ENCODE measurements at places on chromosomes 3 and 15. TPM values are rescaled to one million over a fixed set of nuclear protein-coding genes. Genes with fewer than 3 reads are reported as not detected.

GRCh38 chr3:56862352-56863062 lies 60.8 kb upstream of the ARHGEF3 start:
- DNase-seq: peak; percentile 21

Gene C3orf18
- total RNA-seq: 14.0 TPM

DNA sequence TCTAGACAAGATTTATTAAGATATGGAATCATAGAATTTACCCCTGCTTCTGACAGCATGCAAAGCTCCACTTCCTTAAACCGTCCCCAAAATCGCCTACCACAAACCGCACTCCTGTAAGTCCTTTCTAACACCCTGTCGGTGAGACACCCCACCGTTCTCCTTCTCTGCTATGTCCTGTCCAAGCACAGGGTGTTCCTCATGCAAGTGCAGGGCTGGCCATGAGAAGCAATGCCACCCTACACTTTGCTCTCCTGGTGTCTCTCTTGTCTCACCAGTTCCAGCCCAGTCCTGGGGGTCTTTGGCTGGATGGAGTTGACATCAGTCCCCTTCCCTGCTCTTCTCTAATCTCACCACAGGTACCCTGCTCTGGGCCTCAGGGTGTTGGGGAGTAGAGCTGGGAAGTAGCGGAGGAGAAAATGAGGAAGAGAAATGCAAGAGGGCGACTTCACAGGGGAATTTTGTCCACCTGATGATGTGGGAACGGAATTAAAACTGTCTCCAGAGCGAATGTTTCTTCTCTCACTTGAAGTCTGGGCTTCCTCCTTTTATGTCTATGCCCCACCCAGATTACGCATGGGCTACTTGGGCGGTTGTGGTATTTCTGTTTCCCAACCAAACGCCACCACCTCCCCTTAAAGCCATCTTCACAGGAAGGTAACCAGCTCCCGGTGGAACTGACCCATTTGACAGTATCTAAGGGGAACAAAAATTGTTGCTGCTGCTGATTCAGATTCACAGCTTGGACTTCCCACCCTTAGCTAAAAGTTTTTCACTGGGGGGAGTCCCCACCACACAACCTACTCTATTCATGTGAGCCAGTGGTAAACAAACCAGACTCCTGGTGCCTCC lies 49.9 kb downstream of the CASR start:
- DNase-seq: no peak

Gene CRYGS
- total RNA-seq: 0.47 TPM

- no peak for DNase-seq
Observed at GRCh38 chr15:36682101-36682500, 102.7 kb downstream of the CDIN1 start.

Measured in myocyte (in vitro differentiated cells).